Trophoblast cell (in vitro differentiated cells and primary cell): ENCODE measurements at places on chromosomes 4 and X.

GRCh38 chr4:149835280-149835679, 19.6 kb upstream of the IQCM start:
- no peak overlapping the region for H3K27ac ChIP-seq
- H3K27me3 ChIP-seq = no peaks in the 10 kb centered on the region
- no peaks in the 10 kb centered on the region for H3K36me3 ChIP-seq
- no peak overlapping the region for H3K4me3 ChIP-seq
- DNase-seq = no peak
- H3K4me1 ChIP-seq = no peaks in the 10 kb centered on the region

DNA sequence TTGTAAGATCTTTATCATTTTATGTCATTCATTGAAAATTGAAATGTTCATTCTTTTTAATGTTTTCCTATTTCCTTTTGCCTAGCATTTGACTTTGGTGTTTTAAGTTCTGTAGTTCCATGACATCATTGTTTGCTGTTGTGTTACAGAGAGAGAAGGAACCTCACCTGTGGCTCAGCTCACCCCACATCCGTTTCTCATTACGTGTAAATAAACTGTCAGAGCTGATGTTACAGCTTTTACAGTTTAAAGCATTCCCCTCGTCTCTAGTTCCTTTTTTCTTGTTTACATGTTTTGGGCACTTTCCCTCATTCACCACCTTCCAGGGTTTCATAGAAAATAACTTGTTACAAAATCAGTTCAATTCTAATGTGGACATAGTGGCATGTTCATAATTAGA, 137.2 kb downstream of the FNIP2 start:
- H3K27me3 ChIP-seq = no peaks in the 10 kb centered on the region
- H3K36me3 ChIP-seq = peaks cover 2% of the 10 kb centered on the region
- H3K27ac ChIP-seq = no peak overlapping the region
- H3K4me3 ChIP-seq = no peak overlapping the region
- peaks cover 9% of the 10 kb centered on the region for H3K4me1 ChIP-seq

DNA sequence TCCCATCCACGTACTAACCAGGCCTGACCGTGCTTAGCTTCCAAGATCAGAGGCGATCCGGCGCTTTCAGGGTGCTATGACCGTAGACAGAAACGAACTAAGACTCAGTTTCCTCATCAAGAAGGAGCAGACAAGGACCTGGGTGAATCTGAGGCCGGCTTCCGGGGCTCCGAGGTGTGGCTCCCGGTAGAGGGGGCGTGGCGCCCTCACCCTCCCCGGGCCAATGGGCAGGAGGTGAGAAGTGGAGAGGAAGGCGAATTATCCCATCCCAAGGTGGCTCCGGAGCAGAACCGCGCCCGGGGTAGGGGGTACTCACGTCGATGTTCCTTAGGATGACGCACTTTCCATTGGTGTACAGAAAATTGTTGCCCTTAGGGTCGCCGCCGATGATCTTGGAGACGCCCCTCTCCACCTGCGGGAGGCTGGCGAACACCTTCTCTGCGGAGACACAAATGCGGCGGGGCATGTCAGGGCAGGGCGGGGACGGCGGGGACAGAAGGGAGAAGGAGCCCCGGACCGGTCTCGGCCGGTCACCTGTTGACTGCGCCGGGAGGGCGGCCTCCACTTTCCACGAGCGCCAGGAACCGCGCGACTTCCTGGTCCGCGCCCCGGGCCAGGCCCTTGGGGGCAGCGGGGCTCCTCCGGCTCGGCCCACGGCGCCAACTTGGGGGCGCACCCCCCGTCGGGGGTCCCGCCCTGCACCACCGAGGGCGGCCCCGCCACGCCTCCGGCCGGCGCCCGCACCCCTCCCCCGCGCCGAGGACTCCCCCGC, 616 bp downstream of the WDR1 start:
- peaks cover 46% of the 10 kb centered on the region for H3K36me3 ChIP-seq
- H3K4me3 ChIP-seq = peak overlapping the region; percentile 95
- H3K4me1 ChIP-seq = peaks cover 29% of the 10 kb centered on the region
- peak overlapping the region; percentile 93 for H3K27ac ChIP-seq

DNA sequence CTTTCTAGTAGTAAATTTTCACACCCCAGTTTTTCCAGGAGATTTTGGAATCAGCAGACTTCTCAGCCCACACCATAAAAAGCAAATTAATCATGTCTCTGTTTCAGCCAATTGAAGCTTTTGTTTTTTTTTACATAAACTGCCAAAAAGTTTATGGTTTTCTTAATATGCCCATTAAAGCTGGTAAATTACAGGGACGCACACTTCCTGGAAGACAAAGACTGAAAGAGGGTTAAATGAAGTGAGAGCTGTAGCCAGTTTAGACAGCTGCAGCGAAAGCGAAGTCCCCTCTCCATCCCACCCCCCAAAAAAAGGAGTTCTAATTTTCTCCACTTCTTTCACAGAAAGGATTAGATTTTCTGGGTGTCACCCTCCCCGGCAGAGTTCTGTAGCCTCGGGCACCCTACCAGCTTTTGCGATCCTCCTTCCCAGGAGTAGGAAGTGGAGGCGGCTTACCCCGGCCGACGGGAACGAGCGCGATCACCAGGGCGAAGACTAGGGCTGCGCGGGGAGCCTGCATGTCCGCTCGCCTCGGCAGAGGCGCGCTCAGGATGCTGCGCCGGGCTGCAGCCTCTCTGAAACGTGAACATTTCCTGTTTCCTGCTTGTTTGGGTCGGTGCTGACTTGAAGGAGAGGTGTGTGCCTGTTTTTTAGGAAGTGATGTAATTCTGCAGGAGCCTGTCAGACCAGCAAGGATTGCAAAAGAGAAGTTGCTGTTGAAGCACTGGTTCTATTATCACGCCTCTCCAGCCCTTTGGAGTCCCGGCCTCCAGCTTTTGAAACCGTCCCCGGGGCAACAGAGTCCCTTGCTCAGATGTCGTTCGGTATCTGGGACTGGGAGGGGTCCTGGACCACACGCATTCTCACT, at the start of gene TMEM154:
Gene TMEM154, minus strand, starts transcription at position 584 of the 868 bp plus-strand sequence. Its CDS starts 64 bp downstream, at position 520.
- H3K4me3 ChIP-seq = peak within 1 kb of the TSS; percentile 55
- no peaks in the 10 kb centered on the region for H3K36me3 ChIP-seq
- peak; percentile 73 for DNase-seq
- H3K4me1 ChIP-seq = peaks cover 25% of the 10 kb centered on the region

DNA sequence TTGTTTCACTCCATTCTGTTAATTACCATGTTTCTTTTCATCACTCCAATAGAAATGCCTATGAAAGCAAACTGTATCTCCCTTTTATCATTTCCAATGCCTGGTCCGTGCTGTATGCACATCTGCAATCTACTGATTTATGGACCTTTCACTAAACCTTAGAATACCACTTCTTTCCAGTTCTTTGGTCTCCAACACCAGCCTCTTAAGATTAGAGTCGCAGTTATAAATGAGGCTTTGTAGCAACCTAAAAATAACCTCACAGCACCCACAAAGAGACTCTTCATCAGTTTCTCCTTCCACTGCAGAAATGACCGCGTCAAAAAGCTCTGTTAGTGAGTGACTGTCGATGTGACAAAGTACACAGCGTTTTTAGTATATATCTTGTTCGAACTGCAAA, 282.6 kb downstream of the ADGRA3 start:
- no peak overlapping the region for H3K4me3 ChIP-seq
- no peaks in the 10 kb centered on the region for H3K4me1 ChIP-seq
- no peak overlapping the region for H3K27ac ChIP-seq
- DNase-seq = no peak
- no peaks in the 10 kb centered on the region for H3K36me3 ChIP-seq

DNA sequence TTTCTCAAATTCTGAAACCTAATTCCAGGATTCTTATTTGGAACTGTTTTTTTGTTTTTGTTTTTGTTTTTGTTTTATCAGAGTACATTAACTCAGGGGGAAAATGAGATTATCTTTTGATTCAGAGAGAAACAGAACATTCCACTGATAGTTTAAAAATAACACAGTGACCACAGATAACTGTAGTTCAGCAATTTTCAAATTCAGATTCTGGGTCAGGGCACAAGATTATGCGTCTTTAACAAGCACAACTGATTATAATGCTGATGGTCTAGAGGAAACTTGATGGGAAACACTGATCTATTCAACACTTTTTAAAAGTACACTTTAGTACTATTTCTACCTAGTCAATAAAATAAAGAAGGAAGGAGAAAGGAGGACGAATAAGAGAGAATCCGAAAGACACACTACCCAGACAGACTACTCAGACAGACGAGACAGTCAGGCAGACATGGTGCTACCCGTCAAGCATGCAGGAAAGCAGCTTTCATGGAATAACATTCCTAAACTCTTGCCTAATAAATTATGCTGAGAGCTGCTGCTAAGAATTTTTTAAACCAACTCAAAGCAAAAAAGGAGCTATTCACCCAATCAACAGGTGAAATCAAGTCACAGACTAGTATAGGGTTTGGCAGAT, 59.0 kb downstream of the APBB2 start:
- peaks cover 3% of the 10 kb centered on the region for H3K36me3 ChIP-seq
- H3K4me1 ChIP-seq = peaks cover 5% of the 10 kb centered on the region
- no peak overlapping the region for H3K4me3 ChIP-seq
- no peaks in the 10 kb centered on the region for H3K27me3 ChIP-seq
- DNase-seq = peak; percentile 85

DNA sequence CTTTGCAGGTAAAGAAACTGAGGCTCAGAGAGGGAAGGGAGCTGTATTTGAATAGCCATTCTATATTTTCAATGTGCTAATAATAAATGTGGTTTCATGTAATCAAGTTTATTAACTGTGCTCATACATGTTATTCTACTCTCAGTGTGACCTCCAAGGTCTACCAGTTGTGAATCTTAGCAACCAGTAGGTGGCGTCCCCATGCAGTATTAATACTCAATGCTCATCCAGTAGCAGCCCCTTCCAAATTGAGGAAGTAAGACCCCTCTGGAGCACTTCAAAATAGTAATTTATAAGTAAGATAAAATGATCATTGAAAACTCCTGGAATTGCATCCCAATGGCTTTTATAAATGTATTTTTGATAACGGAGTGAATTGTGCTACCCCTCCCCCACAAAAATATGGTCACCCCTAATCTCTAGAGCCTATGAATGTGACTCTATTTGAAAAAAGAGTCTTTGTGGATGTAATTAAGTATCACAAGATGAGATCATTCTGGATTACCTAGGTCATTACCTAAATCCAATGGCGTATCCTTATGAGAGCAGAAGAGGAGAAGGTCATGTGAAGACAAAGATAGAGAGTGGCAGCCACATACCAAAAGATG, 20.4 kb upstream of the SEPSECS start:
- no peaks in the 10 kb centered on the region for H3K27me3 ChIP-seq
- H3K36me3 ChIP-seq = no peaks in the 10 kb centered on the region
- no peak overlapping the region for H3K4me3 ChIP-seq
- H3K27ac ChIP-seq = no peak overlapping the region
- no peaks in the 10 kb centered on the region for H3K4me1 ChIP-seq
